ENCODE measurements at places on chromosomes 4 and X.

DNA sequence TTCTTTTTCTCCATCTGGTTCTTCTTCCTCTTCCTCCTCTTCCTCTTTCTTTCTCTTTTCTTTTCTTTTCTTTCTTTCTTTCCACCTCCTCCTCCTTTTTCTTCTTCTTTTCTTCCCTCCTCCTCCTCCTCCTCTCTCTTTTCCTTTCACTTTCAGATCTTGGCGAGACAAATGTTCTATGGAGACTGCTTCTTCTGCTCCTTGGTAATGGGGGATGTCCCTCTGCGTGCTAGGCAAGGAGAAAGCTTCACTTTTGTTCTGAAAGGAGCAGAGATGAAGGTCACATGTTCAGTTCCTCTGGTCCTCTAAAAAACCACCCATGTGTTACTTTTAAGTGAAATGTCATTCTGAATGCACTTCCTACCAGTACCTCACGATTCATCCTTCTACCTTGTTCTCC lies 33.2 kb downstream of the NBDY start:
- no peak for DNase-seq

- no peak for DNase-seq
These were observed 14.3 kb upstream of the GABRB1 start for GRCh38 chr4:47017081-47017480.

DNA sequence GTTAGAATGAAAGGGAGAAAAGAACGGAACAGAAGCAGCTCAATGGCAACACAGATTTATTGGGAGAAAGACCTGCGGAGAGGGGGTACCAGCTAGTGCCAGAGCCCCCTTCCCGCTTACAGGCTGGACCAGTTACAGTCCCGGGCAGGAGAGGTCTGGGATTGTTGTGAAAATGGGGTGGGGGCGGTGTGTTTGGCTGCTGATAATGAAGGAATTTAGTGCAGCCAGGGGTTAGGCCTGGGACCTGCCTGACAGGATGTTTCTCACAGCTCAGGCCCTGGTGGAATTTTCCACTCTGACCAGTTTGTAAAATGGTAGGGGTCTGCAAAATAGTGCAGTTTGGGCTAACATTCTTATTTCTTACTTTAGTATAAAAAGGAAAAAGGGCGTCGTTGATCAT lies 75.4 kb upstream of the SPIN4 start:
- DNase-seq: no peak

GRCh38 chr4:15855804-15856475 lies 77.8 kb downstream of the CD38 start:
- no peak for DNase-seq

DNA sequence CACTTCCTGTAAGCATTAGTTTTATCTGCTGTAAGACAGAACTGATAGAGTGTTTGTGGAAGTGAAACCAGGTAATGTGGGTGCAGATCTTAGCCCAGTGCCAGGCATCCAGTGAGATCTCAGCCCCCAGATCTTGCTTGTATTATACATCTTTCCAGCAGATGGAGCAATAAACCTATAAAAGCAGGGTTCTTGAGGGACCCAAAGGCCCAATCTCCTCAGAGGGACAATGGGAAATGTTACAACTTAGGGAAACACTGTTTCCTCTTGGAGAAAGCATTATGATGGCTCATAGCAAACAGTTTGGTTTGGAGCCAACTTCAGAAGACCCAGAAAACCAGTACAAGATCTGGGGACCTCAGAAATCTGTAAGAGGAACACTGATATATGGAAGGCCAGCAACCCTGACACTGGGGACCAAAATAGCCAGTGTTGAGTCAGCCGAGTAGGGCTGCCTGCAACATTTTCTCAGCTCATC lies 206.3 kb downstream of the SLC7A11 start:
- no peak for DNase-seq

DNA sequence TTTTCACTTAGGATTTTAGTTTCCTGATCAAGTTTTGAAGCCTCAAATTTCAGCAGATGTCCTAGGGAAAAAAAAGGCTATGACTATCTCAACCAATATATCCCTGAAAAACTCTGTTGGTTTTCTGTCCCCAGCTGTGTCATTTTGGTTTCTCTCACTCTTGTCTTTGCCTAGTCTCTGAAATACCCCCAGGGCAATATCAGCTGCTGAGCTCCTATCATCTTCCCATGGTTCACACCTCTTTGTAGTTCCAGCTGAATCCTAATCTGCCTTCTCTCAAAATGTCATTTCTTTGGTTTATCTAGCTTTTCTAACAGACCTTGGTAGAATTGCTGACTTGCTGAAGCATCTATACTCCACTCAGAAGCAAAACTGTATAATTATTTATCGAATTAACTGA lies 2370.5 kb downstream of the ARAP2 start:
- no peak for DNase-seq
